ENCODE measurements at places on chromosomes 1 and 21.

DNA sequence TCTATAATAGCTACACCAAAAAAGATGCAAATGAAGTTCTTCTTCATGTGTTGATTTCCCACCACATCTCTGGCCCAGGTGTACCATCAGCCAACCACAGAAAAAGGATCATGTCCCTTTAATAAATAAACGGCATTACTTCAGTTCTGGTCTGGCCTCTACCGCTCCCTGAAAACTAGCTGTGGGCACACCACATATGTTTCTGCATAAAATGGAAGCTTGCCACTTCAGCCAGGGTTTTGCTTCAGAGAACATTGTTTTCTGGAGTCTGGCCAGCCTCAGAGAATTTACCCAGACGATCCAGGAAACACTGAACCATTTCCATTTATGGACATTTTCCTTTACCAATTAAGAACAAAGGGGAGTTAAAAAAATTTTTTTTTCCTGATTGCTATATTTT lies 5.8 kb upstream of the LAMC2 start:
- DNase-seq, result no peak

GRCh38 chr1:181429462-181429861 lies 53.9 kb upstream of the CACNA1E start:
- DNase-seq, result no peak

GRCh38 chr1:172699695-172700227 lies 40.9 kb downstream of the FASLG start:
- no peak for DNase-seq

GRCh38 chr1:180116964-180117763 lies 37.5 kb upstream of the QSOX1 start:
- no peak for DNase-seq

DNA sequence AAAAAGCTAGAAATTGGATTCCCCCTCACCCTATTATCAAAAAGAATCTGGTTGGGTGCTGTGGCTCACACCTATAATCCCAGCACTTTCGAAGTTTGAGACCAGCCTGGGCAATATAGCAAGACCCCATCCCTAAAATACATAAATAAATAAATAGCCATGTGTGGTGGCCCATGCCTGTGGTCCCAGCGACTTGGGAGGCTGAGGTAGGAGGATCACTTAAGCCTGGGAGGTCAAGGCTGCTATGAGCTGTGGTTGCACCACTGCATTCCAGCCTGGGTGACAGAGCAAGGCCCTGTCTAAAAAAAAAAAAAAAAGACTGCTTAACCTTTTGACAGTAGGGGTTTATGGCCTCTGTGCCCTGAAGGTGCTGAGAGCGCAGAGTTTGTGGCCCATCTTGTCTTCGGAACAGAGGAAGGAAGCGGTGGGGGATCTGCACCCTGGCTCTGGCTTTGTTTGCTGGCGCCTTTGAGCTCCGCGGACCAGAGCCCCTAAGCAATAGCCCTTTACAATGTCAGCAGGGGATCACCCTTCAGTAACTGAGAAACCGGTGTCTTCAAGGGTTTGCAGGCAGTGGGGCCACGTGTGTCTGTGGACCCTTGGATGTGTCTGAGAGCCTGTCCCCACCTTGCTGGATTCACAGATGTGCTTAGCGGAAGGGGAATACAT lies 22.1 kb downstream of the SLC2A7 start:
- DNase-seq, result peak; percentile 36
